ENCODE measurements at places on chromosomes 4 and X.

GRCh38 chrX:45007598-45007997 lies 134.6 kb downstream of the KDM6A start:
- no peak overlapping the region for H3K4me3 ChIP-seq
- H3K36me3 ChIP-seq: peaks cover 15% of the 10 kb centered on the region
- DNase-seq: no peak
- peaks cover 51% of the 10 kb centered on the region for H3K4me1 ChIP-seq

DNA sequence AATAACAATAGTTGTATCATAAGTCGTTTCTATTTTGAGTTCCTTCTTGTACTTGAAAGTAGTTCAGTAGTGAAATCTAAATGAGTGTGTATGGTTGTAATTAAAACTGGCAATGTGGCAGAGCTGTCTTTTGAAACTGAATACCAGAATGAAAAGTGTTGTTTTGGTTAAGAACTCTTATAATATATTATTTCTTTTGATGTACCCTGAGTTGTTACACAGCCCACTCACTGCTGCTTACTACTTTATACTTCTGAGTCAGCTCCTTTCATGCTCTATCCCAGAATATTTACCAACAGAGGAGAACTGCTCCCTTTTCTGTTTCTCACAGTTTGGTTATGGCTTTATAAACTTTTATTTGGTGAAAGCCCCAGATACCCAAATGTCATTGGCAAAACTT lies 28.8 kb downstream of the FAM199X start:
- peaks cover 6% of the 10 kb centered on the region for H3K4me1 ChIP-seq
- DNase-seq: no peak
- H3K36me3 ChIP-seq: no peaks in the 10 kb centered on the region

- H3K27me3 ChIP-seq: no peaks in the 10 kb centered on the region
- H3K4me1 ChIP-seq: peaks cover 57% of the 10 kb centered on the region
- no peak overlapping the region for H3K4me3 ChIP-seq
- no peak for DNase-seq
- peaks cover 8% of the 10 kb centered on the region for H3K36me3 ChIP-seq
These were observed 8.9 kb downstream of the ADD1 start for GRCh38 chr4:2852481-2852921.

- H3K4me3 ChIP-seq: peak within 1 kb of the TSS; percentile 62
- no peaks in the 10 kb centered on the region for H3K36me3 ChIP-seq
- peak; percentile 20 for DNase-seq
These were observed at the start of gene JCHAIN for GRCh38 chr4:70666369-70666768. TSS of gene JCHAIN (minus strand) at chr4:70666508. CDS start at chr4:70666490, 18 bp downstream.

- H3K36me3 ChIP-seq: no peaks in the 10 kb centered on the region
- H3K4me3 ChIP-seq: no peak overlapping the region
- peaks cover 2% of the 10 kb centered on the region for H3K4me1 ChIP-seq
These were observed 1.8 kb downstream of the PGAM4 start for GRCh38 chrX:77967631-77968030.
